ENCODE measurements at places on chromosomes 13 and 19.

DNA sequence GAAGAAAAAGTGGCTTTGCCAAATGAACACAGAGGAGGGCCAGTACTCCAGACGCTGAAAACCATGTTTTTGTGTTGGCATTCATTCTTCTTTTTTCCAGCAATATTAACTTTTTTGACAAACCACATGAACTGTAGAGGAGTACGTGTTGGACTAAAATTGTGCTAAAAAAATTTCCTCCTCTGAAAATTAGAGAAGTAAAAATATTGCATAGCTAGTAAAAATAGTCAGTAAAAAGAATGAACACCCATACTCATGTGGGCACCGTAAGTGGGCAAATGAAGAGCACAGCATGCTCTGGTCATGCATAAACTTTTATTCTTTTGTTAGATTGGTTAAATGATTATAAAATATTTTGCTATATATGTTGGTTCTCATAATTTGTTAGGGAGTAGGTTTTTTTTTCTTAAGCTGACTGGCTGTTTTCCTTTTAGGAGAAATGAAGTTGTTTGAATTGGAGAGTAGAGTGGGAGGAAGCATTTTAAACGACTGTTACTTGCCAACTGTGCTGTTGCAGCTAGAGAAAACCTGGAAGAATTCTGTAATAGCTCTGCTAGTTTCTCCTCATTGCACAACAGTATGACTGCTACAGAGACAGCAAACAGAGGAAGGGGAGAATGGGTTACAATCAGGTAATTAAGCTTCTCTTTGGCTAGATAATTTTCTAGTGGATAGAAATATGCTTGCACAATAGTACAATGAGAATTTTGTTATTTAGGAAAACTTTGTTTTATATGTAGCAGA, 222.4 kb downstream of the KCTD12 start:
- no peak for DNase-seq

- DNase-seq = no peak
Observed at GRCh38 chr19:3639479-3639878, 12.9 kb upstream of the CACTIN start.

- DNase-seq = no peak
Observed at GRCh38 chr19:16807549-16808284, 21.5 kb upstream of the SIN3B start.

GRCh38 chr19:810883-811489, 10.8 kb downstream of the PLPPR3 start:
- no peak for DNase-seq

- DNase-seq = no peak
Observed at GRCh38 chr13:51950722-51951121, 60.5 kb downstream of the ATP7B start.

- no peak for DNase-seq
Observed at GRCh38 chr13:110274687-110275086, 32.3 kb downstream of the COL4A1 start.

GRCh38 chr13:53017433-53017970, 11.1 kb upstream of the OLFM4 start:
- no peak for DNase-seq

DNA sequence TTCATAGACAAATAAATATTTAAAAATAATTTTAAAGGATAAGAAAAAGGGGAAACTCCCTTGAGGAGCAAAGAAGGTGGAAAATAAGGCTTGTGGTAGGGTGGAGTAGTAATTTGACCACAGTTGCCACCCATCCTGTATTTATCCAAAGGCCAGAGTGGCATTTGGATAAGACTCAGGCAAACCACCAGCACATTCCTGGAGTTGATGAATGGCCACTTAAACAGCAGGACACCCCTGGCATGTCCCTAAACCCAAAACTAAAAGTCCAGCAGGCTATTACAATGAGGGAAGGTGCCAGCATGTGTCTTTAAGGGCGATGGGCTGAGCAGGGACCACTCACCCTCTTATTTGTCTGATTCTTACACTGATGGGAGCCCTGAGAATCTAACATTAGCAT, 9.8 kb upstream of the FRY start:
- no peak for DNase-seq

DNA sequence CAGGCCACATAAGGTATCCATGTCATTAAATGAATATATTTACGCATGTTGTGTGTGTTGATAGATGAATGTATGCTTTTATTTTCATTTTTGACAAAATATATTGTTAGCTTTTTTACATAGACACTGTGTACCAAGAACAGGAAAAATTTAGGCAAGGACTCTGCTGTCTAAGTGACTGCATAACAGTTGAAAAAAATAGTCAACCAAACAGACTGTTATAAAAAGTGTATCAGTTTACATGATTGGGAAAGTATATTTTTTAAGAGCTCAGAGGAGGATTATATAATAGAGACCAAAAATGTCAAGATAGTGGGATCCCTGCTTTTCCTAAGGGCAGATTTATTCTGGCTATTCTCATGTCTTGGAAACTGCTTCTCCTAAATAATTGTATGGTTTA, 858.0 kb downstream of the SLITRK1 start:
- DNase-seq = no peak

GRCh38 chr19:54014920-54015560, 23.6 kb downstream of the CACNG6 start:
- DNase-seq = no peak

DNA sequence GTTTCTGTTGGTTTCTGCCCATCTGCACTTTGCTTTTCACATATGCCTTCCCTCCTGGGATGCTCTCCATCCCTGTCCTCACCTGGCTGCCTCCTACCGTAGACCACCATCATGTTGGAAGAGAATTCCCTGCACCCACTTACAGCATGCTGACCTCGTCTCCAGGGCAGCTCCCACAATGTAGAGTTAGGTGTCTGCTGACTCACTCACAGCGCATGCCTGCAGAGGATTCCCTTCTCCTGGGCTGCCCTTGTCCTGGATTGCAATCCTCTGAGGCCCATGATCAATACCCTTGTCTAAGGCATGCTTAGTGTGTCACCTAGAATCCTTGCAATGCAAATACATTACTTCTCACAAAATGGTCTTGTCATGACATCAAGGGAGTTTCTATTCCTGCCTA, 43.6 kb downstream of the STOML3 start:
- DNase-seq = no peak

GRCh38 chr13:51861723-51862300, at the start of gene CCDC70:
TSS of gene CCDC70 (plus strand) at chr13:51861969. CDS start at chr13:51865412, 3,443 bp downstream.
- no peak for DNase-seq

DNA sequence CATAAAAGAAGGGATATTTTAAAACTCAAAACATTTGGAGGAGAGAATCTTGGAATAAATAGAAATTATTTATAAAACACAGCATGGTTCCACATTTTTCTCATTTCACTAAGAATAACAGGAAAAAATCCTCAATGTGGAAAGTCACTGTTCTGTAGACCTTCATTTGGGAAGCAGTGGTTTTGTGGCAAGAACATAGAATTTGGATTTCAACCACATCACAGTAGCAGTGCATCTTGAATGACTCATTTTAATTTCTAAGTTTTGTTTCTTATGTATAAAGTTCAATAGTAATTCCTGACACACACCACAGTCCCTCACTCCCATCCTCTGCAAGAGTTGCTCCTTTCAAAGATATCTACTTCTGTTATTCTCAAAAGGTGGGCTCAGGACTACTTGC, 264.0 kb downstream of the ENOX1 start:
- no peak for DNase-seq

GRCh38 chr13:27712421-27712820, 79.9 kb upstream of the GSX1 start:
- no peak for DNase-seq

DNA sequence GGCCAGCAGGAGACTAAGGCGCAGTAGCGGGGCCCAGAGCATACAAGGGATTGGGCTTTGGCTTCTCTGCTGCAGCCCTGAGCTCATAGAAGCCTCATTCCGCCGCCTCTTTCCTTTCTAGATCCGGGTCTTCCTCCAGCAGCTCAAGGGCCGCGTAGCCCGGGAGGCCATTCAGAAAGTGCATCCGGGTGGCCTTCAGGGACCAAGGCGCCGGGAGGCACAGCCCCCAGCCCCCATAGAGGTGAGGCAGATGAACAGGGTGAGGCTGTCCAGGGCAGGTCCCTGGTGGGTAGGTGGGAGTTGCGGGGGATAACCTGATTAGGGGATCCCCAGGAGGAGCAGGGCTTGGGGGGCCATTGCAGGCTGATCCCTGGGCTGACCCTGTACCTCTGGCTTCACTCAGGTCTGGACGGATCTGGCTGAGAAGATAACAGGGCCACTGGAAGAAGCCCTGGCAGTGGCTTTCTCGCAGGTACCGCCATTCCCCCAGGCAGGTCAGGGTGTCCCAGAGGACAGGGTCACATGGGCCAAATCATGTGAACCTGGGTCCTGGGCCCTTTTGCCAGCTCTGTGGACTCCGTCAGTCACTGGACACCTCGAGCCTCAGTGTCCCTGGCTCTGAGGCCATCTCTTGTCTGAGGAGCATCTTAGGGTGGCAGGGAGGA, 1.3 kb downstream of the SNAPC2 start:
- no peak for DNase-seq

- DNase-seq = no peak
Observed at GRCh38 chr13:74077375-74077774, 56.8 kb downstream of the KLF12 start.

DNA sequence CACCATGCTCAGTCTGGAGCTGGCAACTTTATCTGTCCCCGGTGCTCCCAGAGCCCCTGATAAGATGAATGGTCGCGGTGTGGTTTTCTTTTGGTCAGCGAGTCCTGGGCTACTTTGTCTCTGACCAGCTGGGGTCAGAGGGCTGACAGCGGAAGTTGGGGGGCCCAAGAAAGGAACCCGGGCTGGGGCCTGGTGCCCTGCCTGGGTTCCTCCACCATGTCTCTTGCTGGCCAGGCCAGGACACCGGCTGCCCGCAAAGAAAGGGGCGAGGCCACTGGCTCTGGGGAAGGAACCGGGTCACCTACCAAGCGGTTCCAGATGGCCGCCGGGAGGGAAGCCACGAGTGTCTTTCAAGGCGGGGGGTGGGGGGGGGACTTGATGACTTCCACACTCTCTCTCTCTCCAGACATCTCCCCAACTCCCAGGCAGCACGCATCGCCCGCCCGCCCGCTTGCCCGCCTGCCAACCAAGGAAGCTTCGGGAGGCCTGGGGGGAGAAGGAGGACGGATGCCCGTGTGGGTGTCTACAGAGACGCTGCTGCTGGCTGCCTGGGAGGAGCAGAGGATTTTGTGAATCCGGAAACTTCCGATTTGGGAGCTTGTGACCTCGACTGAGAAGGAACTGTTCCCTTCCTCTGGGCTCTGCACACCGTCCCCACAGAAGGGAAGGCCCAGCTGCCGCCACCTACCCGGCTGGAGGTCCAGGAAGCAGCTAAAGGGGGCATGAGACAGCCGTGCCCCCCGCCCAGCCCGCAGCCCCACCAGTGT, 1.1 kb downstream of the PIP5K1C start:
- DNase-seq = no peak

GRCh38 chr13:52850072-52850395, 1.6 kb upstream of the PCDH8 start:
- no peak for DNase-seq

- no peak for DNase-seq
Observed at GRCh38 chr19:38013913-38014580, 107.0 kb downstream of the SIPA1L3 start.

GRCh38 chr19:43767316-43767715, 12.6 kb upstream of the SMG9 start:
- no peak for DNase-seq

- no peak for DNase-seq
Observed at GRCh38 chr19:49713236-49713845, 22.4 kb downstream of the CPT1C start.

GRCh38 chr13:41520016-41520659, 62.8 kb downstream of the RGCC start:
- DNase-seq = no peak

DNA sequence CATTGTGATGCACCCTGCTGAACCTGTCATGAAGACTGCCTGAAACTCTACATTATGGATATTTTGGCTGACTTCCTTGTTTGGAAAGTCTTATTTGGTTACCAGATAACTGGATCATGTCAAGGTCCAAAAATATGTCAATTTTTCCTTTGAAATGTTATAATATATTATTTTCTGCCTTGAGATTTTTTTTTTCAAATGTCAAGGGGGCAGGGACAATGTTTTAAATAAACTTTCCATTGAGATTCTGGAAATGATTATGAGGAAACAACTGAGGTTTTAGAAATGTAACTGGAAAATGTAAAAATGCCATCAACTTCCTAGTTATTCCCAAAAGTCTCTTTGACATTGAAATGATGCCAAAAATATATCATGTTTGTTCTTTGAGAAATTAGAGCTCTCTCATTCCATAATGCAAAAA, 117.0 kb downstream of the RFC3 start:
- no peak for DNase-seq

- no peak for DNase-seq
Observed at GRCh38 chr19:49854378-49855263, 3.7 kb downstream of the PTOV1 start.

DNA sequence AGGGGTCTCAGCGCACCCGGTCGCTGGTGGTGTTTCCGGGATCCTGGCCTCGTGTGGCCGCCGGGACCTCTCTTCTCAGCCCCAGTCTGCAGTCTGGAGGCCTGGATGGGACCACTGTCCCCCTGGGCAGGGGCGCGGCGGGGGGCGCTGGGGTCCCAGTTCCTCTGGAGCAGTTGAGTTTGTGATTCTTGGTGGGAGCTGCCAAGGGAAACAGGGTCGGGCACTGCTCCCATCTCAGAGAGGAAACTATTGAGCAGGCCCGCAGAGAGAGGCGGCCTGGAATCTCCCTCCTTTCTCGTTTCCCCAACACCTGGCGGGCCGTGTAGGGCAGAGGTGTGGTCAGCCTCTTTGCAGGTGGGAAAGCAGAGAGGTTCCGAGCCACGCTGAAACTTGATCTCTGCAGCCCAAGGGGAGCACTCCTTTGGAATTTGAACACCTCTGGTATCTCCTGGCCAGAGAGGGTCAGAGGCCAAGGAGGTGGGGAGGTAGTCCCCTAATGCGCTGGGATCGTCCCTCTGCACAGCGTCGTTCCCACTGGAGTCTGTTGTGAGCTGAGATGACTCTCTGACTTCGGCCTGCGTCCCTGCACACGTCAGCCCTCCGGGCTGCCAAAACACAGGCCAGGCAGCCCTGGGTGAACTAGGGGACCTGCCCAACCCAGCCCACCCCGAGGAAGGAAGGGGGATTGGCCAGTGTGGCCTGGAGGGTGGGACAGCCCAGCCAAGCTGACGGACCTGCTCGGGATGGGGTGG, 741 bp downstream of the PLEKHF1 start:
- no peak for DNase-seq

DNA sequence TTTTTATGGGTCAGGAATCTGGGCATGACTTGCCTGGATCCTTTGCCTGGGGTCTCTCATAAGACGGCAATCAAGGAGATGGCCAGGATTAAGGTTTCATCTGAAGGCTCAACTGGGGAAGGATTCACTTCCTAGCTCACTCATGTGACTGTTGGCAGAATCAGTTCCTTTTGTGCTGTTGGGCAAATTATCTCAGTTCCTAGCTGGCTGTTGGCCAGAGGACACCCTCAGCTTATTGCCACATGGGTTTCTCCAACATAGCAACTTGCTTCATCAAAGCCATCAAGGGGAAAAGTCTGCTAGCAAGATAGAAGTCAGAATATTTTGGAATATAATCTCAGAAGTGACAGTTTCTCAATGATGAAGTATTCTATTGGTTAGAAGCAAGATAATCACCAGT, 12.2 kb upstream of the EVI5L start:
- DNase-seq = no peak

GRCh38 chr13:113358653-113359190, 5.2 kb downstream of the GRTP1 start:
- no peak for DNase-seq

GRCh38 chr13:73939603-73940002, 194.6 kb downstream of the KLF12 start:
- DNase-seq = no peak
